ENCODE measurements at places on chromosomes 2 and 18. TPM values are rescaled to one million over a fixed set of nuclear protein-coding genes. Genes with fewer than 3 reads are reported as not detected.

The ANKRD62 gene
- 0.08 TPM for polyA plus RNA-seq

The LRP2 gene
- 221 TPM for polyA plus RNA-seq

The ONECUT2 gene
- 0.12 TPM for polyA plus RNA-seq

The GRP gene
- 0.80 TPM for polyA plus RNA-seq

DNA sequence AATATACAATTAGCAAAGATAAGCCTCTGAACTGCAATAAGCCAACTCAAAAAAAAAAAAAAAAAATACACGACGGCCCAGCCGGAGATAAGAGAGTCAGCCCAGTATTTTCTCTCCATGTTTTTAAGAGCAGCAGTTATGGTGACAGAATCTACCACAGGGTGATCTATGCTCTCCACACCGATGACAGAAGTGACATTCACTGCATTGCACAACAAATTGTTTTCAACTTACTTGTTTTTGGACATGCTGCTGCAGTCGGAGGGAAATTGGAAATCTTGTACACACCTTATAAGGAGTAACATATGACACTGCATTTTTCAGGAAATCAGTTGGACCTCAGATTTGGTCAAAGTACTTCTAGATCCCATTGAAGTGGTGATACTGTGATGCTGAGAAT is 23.3 kb upstream of the APOB start:
- DNase-seq, result no peak

DNA sequence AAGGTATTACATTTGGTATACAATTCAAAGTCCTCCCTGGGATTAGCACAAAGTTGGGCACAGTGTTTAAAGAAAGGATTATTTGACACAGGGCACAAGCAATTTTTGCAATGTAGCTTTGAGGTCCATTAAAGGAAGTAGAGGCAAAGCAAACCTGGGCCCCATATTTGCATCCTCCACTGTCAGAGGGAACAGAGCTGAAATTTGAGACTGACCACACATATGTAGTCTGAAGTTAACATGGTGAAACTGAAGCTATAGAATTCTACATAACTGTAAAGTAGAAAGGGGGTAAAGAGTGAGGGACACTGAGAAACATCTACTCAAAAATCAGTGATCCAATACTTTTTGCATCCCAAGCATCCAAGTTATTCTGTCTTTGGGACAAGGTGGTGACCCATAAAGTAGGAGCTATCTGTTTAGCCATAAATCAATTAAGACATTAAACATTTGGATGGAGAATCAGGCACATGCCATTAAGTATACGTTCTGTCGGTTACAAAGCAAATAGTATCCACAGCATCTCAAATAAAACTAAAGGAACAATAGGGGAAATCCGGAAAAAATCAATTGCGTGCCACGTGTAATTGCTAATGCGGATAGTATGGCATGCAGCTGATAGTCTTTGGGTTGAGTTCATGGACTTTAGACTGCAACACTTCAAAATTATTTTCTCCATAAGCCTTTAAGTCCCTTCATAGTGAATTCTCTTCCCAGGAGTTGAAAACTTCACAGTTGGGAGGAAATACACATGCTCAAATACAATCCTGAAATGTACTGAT is 72.6 kb downstream of the PLEKHM3 start:
- no peak for DNase-seq
